ENCODE measurements at places on chromosomes 6 and 20. TPM values are rescaled to one million over a fixed set of nuclear protein-coding genes. Genes with fewer than 3 reads are reported as not detected.

GRCh38 chr6:96304997-96305396 lies 216.6 kb upstream of the UFL1 start:
- no peak for DNase-seq
- no peak overlapping the region for H3K27ac ChIP-seq
- peaks cover 17% of the 10 kb centered on the region for H3K4me1 ChIP-seq
- H3K4me3 ChIP-seq: no peak overlapping the region
- no peaks in the 10 kb centered on the region for H3K36me3 ChIP-seq
- no peaks in the 10 kb centered on the region for H3K27me3 ChIP-seq

DNA sequence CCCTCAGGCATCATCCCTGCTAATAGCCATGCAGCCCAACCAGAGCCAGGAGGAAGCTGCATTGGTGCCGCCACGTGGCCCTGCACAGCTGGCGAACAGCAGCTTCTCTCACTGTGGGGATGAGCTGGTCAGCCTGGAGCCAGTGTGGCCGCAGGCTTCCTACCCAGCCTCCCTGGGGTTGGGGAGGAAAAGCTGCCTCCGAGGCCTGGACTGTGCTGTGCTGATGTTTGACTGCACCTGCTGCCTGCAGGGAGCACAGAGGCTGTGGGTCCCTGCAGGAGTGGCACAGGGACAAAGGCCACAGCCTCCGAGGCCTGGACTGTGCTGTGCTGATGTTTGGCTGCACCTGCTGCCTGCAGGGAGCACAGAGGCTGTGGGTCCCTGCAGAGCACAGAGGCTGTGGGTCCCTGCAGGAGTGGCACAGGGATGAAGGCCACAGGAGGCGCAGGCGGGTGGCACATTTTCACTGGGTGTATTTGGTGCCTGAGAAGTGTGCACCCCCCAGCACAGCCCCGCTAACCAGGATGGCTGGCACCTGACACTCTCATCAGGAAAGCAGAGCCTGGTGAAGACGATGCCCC lies 83.9 kb downstream of the DLL1 start:
- no peaks in the 10 kb centered on the region for H3K27me3 ChIP-seq
- no peaks in the 10 kb centered on the region for H3K36me3 ChIP-seq
- no peak overlapping the region for H3K27ac ChIP-seq
- no peak for DNase-seq
- H3K4me1 ChIP-seq: no peaks in the 10 kb centered on the region

DNA sequence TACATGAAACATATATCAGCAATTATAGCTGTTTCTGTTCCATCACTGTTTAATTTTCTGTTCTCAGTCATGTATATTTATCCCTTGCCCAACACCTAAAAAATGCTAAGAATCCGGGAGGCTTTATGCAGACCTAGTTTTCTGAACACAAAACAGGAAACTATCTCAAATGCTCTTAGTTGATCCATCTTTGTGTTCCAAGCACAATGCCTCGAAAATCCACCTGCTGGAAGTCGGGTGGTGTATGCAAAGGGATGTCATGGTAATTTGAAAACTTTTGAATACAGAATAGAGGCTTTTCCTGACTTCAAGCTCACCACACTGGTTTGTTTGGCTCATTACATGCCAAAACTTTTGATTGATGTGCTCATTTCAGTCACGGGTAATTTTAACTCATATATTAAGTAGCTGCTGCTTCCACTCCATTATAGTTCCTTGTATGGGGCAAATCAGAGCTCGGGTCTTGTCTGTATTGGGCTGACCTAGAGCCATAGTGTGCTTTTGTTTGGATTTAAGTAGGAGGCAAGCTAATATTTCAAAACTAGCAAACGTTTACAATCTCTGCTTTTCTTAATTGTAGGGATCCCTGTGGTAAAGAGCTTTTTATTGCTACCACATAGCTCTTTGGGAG lies 646.5 kb upstream of the EPHA7 start:
- H3K27ac ChIP-seq: no peak overlapping the region
- no peak for DNase-seq
- H3K4me1 ChIP-seq: no peaks in the 10 kb centered on the region
- H3K27me3 ChIP-seq: no peaks in the 10 kb centered on the region

CDSN gene
- total RNA-seq: not detected

RAMACL gene
- 0.20 TPM for total RNA-seq

FAM162B gene
- not detected for total RNA-seq

SLC12A5 gene
- total RNA-seq: 1.9 TPM
